ENCODE measurements at places on chromosomes 2 and 18.
A peak's percentile ranks its signal among the peaks of the same experiment; 100 is the strongest.

GRCh38 chr2:129678751-129679150 lies 300.7 kb upstream of the RAB6C start:
- no peak for DNase-seq

DNA sequence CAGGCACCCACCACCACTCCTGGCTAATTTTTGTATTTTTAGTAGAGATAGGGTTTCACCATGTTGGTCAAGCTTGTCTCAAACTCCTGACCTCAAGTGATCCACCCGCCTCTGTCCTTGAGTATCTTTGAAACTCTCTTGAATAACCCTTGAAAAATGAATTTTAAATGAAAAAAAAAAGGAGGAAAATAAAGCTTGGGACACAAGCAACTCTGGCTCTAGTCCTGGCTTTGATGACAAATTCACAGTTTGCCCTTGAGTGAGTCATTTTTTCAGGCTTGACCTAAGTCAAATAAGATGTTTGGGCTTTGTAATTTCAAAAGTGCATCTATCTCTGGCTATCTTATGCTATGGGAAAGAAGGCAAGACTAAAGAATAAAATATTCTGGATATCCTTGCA lies 79.0 kb upstream of the TRIB2 start:
- no peak for DNase-seq

GRCh38 chr18:2027016-2027415 lies 544.3 kb downstream of the METTL4 start:
- DNase-seq: no peak

GRCh38 chr2:36368438-36368837 lies 12.9 kb downstream of the CRIM1 start:
- DNase-seq: no peak

DNA sequence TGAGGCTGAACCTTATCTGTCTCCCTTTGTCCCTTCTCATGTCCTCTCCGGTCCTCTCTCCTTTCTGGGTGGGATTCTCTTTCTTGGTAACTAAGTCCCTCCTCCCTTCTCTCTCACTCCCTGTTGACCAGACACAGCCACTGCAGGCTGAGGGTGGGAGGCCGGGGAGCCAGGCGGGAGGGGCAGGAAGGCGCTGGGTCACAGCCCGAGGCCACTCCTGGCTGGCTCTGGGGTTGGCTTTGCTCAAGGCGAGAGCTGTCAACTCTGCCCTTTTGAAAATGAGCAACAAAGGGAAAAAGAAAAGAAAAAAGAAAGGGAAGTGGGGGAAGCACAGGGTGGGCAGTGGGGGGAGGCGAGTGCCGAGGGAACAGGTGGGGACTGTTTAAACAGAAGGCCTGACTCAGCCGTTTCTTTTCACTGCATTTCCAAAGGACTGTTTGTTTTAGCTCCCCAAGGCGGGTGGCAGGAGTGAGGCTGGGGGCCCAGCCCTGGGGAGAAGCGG lies 70.5 kb upstream of the IGFBP5 start:
- DNase-seq: peak; percentile 80

DNA sequence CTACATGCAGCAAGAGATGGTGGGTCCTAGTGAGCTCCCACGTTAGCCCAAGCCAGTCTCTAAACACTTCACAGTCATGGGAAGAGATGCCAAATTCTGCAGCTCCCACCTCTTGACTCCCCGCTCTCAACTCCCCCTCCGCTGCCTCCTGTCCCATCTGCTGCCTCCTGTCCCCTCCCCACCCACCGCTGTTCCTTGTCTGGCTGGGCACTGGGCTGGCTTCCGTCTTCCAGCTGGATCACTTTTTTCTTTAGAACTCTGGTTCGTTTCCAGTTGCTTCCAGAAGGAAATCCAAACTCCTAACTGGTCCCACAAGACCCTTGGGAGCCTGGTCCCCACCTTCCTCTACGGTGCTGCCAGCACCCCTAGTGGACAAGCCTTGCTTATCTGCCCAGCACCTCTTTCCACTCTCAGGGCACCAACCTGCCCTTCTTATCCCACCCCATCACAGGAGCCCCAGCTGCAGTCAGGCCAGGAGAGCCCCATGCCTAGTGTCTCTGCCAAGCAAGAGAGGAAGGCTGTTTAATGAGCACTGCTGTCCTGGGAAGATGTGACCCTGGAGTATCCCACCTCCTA lies 12.1 kb upstream of the TWIST2 start:
- no peak for DNase-seq

DNA sequence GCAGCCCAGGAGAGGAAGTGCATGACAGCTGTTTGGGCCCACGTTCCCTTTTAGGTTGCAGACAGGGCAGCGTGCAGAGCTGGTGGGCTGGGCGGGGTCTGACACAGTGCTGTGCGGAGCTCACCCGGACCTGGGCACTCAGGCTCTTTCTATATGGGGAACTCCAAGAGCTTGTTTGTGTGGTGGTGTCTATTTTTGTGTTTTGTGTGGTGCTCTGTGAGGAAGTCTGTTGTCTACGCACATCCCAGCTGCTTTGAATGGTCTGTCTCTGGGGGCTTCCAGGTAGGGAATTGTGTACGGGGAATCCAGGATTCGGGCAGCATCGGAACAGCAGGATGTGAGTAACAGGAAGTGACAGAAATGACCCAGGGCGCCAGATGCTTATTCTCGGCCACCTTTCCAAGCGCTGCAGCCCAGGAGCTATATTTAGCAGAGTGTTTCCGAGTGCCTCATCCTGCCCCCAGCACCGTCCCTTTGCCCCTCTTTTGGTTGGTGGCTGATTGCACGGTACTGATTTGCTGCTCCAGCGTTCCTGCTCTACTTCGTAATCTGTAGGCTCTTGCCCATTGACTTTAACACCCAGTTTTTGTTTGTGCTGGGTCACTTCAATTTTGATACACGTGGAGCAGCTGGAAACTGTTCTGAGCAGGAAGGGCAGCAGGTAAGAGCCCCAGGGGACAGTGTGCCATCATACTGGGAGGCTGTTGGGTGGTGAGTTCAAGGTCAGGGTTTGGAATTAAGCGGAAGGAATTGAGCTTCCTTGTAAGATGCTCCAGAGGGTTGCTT lies 64.7 kb downstream of the DGKD start:
- DNase-seq: no peak

GRCh38 chr2:216872040-216872439 lies 12.2 kb upstream of the TNP1 start:
- DNase-seq: no peak

GRCh38 chr2:111176388-111176787 lies 55.7 kb downstream of the BCL2L11 start:
- no peak for DNase-seq

DNA sequence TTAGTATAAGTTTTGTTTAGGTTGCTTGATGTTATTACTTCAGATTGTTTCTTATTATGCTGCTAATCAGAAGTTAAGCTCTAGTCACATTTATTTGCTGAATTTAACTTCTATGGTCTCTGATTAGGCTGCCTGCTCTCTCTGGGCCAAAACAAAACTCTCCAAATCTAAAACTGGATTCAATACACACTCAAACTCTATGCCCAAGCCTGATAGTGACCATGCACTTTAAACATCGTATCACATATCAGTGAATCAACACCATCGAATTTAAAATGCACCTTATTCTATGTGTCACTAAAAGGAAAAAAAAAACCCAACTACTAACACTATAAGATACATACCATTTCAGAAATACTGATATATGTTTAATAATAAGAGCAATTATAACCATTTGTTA lies 76.9 kb upstream of the FRZB start:
- DNase-seq: no peak

GRCh38 chr2:151289972-151290866 lies 751 bp upstream of the NMI start:
- no peak for DNase-seq

- no peak for DNase-seq
Measured at GRCh38 chr2:54161660-54162424, 46.4 kb downstream of the ACYP2 start.

DNA sequence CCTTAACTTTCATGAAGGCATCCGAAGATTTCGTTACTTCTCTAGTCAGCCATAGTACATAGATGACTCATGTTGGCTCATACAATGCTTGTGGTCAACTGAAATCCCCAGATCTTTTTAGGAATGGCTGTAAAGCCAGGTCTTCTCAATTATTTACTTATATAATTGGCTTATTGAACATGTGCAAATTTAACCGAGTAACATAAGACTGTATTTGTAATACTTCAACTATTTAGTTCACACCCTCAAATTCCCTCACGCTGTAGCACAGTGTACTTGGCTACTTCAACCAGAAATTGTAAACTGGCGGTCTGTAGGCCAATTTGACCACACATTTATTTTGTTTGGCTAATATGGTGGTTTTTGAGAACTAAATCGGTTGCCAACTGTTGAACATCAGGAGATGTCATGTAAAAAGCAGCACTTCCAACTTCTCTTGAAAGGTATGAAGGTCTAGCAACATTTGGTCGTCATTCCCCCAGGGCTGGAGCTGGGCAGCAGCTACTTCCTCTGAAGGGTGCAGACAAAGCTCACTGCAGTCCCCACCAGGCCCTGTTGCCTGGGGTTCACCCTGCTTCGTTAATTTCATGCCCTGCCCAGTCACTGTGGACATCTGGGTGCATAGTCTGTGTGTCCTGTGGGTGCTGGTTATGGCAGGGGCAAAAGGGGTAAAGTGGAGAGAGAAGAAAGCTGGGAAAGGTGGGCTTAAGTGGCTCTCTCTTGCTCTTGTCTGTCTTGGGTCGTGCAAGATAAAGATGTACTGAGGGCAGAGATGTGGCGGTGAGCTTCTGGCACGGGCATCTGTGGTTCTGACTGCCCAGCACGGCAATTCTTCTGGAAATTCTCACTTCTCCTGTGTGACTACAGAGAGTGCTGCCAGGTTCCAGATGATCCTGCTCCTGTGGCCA lies 3.2 kb upstream of the SH3RF3 start:
- DNase-seq: no peak

- DNase-seq: no peak
Measured at GRCh38 chr2:139622691-139623090, 842.5 kb upstream of the NXPH2 start.

DNA sequence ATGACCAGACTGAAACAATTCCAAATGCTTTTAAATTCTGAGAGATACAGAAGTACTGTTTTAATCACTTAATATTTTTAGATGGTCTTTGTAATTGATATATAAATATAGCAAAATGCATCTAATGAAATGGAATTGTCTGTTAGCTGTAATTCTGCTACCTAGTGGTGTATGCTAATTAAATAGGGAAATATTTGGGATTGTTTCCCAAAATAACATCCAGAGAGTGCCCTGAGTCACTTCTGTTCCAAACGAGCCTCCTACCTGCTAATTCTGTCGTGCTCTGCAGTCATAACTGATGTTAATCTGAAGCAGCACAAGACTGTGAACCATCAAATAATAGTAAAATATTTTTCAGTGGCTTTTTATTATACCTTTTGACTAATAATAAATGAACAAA lies 71.4 kb upstream of the NOSTRIN start:
- no peak for DNase-seq

GRCh38 chr2:61575447-61575859 lies 37.3 kb upstream of the XPO1 start:
- DNase-seq: no peak

DNA sequence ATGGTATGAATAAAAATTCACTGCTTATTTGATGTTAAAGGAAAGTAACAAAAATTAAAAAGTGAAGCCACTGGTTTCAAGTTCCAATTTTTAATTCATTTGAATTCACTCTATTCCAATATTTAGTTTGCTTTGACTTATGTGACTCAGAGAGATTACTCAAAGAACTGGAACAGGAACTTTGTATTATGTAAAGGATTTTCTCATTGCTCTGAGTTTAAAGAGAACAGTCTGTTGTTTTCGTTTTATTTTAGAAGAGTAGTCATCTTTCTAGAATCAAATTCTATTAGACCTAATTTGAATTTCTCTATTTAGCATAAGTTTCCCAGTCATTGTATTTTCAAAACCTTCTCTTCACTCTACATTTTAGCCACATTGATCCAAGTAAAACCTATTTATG lies 300.1 kb upstream of the SLC8A1 start:
- no peak for DNase-seq

- DNase-seq: no peak
Measured at GRCh38 chr2:241568726-241569125, 10.2 kb downstream of the BOK start.

GRCh38 chr2:118803012-118803411 lies 44.4 kb downstream of the EN1 start:
- no peak for DNase-seq

DNA sequence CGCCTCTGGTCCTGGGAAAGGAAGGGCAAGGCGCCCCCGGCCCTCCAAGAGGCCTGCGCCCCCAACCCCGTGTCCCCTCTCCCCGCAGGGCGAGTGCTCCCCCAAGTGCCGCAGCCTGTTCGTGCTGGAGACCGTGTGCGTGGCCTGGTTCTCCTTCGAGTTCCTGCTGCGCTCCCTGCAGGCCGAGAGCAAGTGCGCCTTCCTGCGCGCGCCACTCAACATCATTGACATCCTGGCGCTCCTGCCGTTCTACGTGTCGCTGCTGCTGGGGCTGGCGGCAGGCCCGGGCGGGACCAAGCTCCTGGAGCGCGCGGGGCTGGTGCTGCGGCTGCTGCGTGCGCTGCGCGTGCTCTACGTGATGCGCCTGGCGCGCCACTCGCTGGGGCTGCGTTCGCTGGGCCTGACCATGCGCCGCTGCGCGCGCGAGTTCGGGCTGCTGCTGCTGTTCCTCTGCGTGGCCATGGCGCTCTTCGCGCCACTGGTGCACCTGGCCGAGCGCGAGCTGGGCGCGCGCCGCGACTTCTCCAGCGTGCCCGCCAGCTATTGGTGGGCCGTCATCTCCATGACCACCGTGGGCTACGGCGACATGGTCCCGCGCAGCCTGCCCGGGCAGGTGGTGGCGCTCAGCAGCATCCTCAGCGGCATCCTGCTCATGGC lies 52.4 kb downstream of the SLC66A2 start:
- DNase-seq: no peak

GRCh38 chr2:146678516-146678915 lies 1166.3 kb upstream of the ACVR2A start:
- no peak for DNase-seq

DNA sequence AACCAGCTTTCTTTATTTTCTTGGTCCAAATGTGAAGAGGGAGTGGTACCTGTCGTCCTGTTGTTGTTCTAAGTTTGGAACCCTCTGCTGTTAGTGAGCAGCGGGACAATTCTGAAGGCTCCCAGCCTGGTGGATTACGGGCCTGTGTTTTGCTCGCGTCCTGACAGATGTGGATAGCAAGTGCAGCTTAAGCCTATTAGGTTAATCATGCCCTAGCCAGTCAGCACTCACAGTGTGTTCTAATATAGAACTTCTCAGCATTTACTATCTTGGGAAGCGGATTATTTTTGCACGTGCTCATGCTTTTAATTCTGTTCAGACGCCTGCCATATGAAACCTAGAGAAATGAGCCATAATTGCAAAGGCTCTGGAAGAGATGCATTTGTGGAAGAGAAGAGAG lies at the start of gene PCARE:
TSS of gene PCARE (minus strand) at position 113 of the 400 bp plus-strand sequence. CDS start 262 bp downstream, outside the sequence.
- no peak for DNase-seq

- no peak for DNase-seq
Measured at GRCh38 chr2:118102433-118103082, 14.3 kb downstream of the INSIG2 start.

DNA sequence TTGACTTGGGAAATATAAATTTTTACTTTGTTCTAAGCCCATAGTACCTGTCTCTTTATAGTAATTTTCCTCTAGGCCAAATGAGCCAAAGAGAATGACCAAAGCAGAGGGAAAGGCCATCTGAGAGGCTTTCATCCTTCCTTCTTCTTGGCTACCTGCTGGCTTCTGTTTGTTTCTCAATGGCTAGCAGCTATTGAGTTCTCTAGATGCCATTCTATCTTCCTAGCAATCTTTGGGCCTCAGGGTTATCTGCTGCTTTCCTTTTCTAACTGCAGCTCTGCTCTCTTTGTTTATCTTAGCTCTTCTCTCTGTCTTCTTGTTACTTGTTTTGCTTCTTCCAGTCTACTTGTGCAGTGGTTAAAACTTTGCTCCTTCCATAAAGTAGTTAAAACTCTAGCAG lies 601.1 kb upstream of the NRXN1 start:
- no peak for DNase-seq

- DNase-seq: no peak
Measured at GRCh38 chr2:43853141-43854081, 14.6 kb downstream of the ABCG8 start.
